ENCODE measurements at places on chromosomes 4 and X.
A peak's percentile ranks its signal among the peaks of the same experiment; 100 is the strongest.

- no peak for DNase-seq
Observed at GRCh38 chrX:75096331-75096730, 59.8 kb downstream of the ABCB7 start.

- no peak for DNase-seq
Observed at GRCh38 chrX:19897091-19897490, 9.7 kb upstream of the SH3KBP1 start.

GRCh38 chrX:152850465-152850864 lies 19.6 kb downstream of the NSDHL start:
- DNase-seq, result no peak

GRCh38 chrX:39967348-39967747 lies 130.4 kb downstream of the BCOR start:
- peak; percentile 12 for DNase-seq

DNA sequence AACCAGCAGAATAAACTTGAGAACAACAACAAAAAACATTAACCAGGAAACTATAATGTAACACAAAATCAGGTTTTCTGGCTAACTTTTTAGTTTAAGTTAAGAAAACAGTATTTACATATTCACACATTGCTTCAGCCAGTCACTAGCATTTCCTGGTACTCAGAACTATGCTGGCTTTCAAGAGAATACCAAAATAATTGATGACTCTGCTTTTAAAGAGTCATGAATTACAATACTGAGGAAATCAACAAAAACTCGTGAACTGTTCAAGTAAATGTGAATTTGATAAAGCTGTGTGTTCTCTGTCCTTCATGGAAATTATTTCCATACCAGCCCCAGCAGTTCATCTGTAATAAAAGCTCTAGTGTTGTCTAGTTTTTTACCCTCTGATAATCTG lies 27.4 kb downstream of the PRSS12 start:
- no peak for DNase-seq

DNA sequence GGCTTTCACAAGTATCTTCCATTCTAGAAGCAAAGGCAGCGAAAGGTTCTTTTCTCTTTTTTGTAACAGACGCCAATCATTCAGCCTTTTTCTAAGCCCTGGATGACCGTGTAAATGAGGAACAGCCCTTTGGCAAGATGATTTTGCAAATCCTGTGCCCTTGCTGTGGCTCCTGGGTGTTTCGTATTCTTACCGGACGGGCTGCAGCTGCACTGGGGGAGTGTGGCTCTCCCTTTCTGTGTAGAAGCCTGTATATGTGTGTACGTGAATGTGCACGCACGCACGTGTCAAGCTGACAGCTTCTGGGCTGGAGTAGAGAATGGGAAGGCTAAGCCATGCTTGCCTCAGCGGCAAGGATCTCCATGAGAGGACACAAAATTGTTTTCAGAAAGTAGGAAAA lies 8.2 kb downstream of the GRPEL1 start:
- no peak for DNase-seq

Data from stimulated activated CD4-positive, alpha-beta T cell treated with anti-CD3 and anti-CD28 coated beads, Interleukin-15, amount 100 ng/mL, for 48 hours (primary cell).